ENCODE measurements at places on chromosomes 16 and 17. TPM values are rescaled to one million over a fixed set of nuclear protein-coding genes. Genes with fewer than 3 reads are reported as not detected.

DNA sequence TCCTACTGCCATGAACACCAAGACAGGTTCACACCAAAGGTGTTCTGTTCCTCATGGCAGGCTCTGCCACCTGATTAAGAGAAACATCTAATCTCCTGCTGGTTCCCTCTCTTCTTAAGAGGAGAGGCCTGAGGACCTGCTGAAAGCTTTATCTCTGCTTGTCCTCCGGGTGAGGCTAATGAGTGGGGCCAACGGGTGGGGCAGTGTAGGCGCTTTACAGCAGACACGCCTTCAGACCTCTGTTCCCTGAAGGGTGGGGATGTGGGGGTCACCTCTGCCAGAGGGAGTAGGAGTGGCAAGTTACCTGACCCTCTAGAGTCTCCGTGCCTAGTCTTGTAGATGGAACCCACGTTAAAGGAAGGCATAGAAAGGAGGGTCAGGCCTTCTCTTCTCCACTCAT is 4.2 kb upstream of the MRM1 start:
- no peaks in the 10 kb centered on the region for H3K4me1 ChIP-seq
- H3K4me3 ChIP-seq: no peak overlapping the region
- H3K36me3 ChIP-seq: peaks cover 4% of the 10 kb centered on the region
- DNase-seq: no peak

DNA sequence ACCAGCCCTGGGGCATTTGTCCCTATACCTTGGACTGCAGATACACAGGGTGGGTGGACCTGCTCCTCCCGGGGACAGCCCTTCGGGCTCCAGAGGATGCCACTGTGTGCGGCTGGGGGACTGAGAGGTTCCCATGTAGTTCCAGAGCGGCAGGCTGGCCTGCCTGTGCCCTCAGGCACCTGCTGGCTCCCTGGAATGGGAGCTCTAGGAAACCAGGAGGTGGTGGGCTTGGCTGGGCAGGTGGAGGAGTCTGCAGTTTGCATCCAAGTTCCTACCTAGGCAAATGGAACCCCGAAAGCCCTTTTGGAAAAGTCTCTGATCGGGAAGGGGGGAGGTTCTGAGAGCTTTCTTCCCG is 982 bp downstream of the DBNDD1 start:
- no peaks in the 10 kb centered on the region for H3K36me3 ChIP-seq
- H3K27ac ChIP-seq: no peak overlapping the region
- no peak for DNase-seq
- no peaks in the 10 kb centered on the region for H3K27me3 ChIP-seq
- peaks cover 43% of the 10 kb centered on the region for H3K4me1 ChIP-seq
- peak overlapping the region; percentile 68 for H3K4me3 ChIP-seq

Gene KRTAP3-1
- not detected for total RNA-seq

- no peak overlapping the region for H3K27ac ChIP-seq
- DNase-seq: no peak
- no peaks in the 10 kb centered on the region for H3K36me3 ChIP-seq
Observed at GRCh38 chr16:35908942-35909341, 2449.5 kb downstream of the TP53TG3F start.

GRCh38 chr17:18025241-18025944 is 13.6 kb downstream of the ATPAF2 start:
- H3K27ac ChIP-seq: peak overlapping the region; percentile 43
- DNase-seq: no peak
- H3K4me1 ChIP-seq: peaks cover 13% of the 10 kb centered on the region
- no peak overlapping the region for H3K4me3 ChIP-seq
- H3K27me3 ChIP-seq: no peaks in the 10 kb centered on the region

DNA sequence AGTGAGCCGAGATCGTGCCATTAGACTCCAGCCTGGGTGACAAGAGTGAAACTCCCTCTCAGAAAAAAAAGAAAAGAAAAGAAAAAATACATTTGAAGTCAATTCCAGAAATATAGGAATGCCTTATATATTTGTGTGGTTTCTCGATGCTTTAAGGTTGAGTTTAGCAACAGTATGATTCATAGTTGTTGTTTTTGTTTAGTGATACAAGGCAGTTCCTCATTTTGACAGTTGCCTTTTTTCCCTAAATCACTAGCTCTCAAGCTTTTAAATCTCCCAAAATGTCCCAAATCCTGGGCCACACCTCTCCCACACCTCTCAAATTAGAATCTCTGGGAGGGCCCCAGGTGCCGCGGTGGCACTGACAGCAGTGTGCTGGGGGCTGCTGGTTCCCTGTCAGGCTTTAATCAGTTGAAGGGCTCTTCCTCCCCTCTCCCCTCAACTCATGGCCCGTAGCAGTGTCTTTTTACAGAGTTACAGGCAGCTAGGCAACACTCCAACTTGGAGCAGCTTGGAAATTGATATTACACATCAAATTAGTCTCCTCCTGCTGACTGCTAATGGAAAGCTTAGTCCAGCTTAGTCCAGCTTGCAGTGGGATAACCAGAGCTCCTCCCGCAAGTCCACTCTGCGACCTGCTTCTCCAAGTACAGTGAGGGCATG is 58.4 kb downstream of the EPN2 start:
- H3K4me1 ChIP-seq: no peaks in the 10 kb centered on the region
- no peak for DNase-seq
- no peaks in the 10 kb centered on the region for H3K36me3 ChIP-seq
- H3K4me3 ChIP-seq: no peak overlapping the region

- H3K36me3 ChIP-seq: no peaks in the 10 kb centered on the region
- peak overlapping the region; percentile 89 for H3K27ac ChIP-seq
- H3K4me3 ChIP-seq: peak overlapping the region; percentile 36
Observed at GRCh38 chr16:31143011-31143693, 6.7 kb downstream of the PRSS36 start.

- no peaks in the 10 kb centered on the region for H3K27me3 ChIP-seq
- H3K27ac ChIP-seq: no peak overlapping the region
- no peaks in the 10 kb centered on the region for H3K36me3 ChIP-seq
- H3K4me3 ChIP-seq: no peak overlapping the region
- H3K4me1 ChIP-seq: no peaks in the 10 kb centered on the region
- no peak for DNase-seq
Observed at GRCh38 chr17:29844339-29845048, 85.5 kb downstream of the SSH2 start.

Gene CD300LG
- 9.0 TPM for total RNA-seq

Gene FOXO3B
- total RNA-seq: 15.0 TPM

- peak overlapping the region; percentile 17 for H3K27ac ChIP-seq
- no peaks in the 10 kb centered on the region for H3K27me3 ChIP-seq
- peaks cover 29% of the 10 kb centered on the region for H3K4me1 ChIP-seq
- H3K36me3 ChIP-seq: peaks cover 5% of the 10 kb centered on the region
Observed at GRCh38 chr17:75326226-75326848, 37.1 kb upstream of the SLC25A19 start.

DNA sequence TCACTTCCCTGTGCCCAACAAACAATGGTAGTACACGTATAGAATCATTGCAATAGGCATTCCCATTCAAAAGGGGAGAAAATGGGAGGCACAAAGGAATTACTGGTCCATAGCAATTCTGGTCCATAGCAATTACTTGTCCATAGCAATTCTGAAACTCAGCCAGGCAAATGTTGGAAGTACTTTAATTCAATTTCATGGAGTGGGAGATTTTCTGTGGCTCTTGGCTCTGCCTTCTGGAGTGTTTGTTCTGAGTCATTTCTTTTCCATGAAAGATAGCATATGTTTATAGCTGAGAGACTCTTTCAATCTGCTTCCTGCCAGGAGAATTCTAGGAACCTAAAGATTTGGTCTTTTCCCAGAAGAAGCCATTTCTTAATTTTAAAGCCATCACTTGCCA is 182.8 kb upstream of the ELAC2 start:
- no peak overlapping the region for H3K27ac ChIP-seq
- DNase-seq: no peak
- no peaks in the 10 kb centered on the region for H3K36me3 ChIP-seq
- H3K4me3 ChIP-seq: no peak overlapping the region

DNA sequence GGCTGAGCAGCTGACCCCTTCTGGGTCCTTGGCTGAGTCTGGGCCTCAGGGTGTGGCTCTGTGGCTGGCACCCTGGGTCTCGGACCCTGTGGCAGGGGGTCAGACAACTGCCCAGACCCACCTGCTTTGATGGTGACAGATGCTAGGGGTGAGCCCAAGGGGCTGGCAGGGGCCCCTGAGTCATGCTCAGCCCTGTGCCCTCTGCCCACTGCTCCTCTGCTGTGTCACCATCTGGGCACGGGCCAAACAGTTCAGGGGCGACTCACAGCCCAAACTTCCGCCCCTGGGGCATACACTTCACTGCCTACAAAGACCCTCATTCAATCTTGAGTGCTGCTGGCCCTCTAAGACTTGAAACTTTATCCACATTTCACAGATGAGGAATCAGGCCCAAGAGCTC is 5.7 kb downstream of the ADGRG1 start:
- H3K36me3 ChIP-seq: no peaks in the 10 kb centered on the region
- peaks cover 44% of the 10 kb centered on the region for H3K4me1 ChIP-seq
- H3K27me3 ChIP-seq: no peaks in the 10 kb centered on the region
- no peak for DNase-seq

DNA sequence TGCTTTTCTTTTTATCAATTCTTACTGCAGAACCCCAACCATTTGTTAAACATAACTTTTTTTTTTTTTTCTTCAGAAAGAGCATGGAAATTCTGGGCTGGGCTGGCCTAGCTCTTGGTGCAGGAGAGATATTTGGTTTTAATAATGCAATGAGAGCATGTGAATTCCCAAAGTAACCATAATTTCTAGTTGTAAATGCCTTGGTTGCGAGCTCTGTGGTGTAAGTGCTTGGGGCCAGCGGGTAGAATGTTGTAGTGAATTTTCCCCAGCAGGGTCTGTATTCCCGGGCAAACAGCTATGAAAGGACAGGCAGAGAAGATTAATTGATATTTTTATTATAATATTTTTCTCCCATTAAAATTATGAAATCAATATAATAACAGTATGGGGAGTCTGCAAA is 465.6 kb downstream of the HS3ST4 start:
- H3K4me1 ChIP-seq: no peaks in the 10 kb centered on the region
- H3K27me3 ChIP-seq: no peaks in the 10 kb centered on the region
- no peak for DNase-seq

Gene CCP110
- total RNA-seq: 28.6 TPM

Gene CIBAR2
- not detected for total RNA-seq

Data from tibial nerve (tissue), 4 donors.